ENCODE measurements at places on chromosomes 1 and 21.
A peak's percentile ranks its signal among the peaks of the same experiment; 100 is the strongest.

DNA sequence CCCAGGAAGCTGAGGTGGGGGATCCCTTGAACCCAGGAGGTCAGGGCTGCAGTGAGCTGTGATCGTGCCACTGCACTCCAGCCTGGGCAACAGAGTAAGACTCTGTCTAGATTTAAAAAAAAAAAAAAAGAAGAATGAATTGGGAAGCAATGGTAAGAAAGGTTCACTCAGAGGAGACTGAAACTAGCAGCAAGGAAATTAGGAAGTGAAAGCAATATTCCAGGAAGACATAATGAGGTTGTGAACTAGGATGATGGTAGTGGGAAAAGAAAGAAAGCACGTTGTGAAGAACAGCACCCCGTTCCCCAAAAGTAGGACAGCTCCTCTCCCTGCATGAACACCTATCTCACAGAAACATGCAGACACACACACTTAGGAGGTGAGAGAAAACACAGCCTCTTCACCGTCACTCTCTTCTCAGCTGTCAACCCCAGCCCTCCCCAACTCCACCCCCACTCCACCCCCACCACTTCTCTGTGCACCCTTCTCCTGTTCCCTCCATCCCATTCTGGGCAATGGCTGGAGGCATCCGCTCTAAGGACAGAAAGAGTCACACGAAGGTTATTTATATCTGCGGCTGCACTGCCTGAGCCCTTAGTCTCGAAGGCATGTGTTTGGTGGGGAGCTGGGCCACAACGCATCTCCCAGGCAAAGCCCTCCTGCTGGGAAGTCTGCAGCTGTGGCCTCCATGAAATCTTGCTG is 101.8 kb upstream of the LPGAT1 start:
- DNase-seq = no peak

DNA sequence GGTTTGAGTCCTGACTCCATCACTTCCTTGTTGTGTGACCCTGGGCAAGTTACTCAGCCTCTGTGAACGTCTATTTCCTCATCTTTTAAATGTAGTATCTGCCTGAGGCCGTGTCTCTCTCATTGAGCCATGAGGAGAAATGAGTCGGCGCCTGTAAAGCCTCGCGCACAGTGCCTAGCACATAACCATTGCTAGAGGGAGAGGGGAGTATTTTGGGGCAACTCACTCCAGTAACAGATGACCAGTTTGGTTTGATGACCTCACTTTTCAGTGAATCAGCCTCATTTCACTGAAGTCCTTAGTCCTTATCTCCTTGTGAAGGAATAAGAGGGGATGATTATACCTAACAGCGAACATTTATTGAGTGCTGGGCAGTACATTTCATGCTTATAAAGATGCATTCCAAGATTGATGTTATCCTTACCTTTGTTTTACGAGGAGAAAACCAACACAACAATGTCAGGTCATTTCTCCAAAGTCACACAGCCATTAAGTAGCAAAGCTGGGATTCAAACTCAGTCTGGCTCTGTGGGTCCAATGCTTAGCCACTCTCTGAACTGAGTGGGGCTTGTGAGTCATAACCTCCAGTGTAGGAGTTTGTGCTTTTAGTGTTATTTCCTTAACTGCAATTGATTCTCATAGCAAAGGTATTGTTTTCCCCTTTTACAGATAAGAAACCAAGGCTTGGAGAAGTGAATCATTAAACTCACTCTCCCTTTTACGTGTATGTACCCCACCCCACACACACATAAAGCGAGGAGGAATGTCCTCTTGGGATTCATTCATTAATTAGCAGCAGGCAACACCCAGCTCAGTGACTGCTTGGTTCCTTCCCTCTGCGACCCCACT is 25.9 kb downstream of the KCNC4 start:
- DNase-seq = no peak

DNA sequence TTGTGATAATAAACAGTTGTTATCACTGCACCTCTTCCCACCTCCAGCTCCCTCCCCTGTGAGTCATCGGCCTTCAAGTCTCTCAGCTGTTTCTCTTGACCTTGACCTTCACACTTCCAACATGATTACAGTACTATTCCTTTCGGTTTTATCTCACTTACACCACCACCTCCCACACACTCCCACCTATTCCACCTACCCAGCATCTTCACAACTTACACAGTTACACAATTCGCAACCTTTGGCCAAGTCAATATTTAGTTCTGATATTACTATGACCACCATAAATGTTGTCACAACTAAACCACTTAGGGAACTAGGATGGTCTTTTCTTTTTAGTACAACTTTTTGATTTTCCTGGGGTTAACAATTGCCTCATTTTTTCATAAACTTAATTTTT is 60.2 kb downstream of the RIPK4 start:
- no peak for DNase-seq

DNA sequence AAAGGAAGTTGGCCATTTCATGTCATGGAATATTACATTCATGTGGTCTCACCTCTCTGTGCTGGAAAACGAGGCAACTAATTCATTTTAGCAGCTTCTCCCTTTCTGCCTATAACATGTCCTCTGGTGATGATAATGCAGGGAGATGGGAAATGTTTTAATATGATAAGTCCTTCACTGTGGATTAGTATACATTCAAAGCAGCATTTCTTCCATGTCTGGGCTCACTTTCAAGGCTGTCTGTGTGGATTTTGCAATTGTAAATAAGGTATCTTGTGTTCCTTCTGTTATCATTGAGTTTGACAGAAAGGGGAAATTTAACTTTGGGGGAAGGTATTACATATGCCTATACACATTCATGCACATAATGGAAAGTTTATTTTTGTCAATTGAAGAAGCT is 374.7 kb upstream of the DAB1 start:
- DNase-seq = no peak

DNA sequence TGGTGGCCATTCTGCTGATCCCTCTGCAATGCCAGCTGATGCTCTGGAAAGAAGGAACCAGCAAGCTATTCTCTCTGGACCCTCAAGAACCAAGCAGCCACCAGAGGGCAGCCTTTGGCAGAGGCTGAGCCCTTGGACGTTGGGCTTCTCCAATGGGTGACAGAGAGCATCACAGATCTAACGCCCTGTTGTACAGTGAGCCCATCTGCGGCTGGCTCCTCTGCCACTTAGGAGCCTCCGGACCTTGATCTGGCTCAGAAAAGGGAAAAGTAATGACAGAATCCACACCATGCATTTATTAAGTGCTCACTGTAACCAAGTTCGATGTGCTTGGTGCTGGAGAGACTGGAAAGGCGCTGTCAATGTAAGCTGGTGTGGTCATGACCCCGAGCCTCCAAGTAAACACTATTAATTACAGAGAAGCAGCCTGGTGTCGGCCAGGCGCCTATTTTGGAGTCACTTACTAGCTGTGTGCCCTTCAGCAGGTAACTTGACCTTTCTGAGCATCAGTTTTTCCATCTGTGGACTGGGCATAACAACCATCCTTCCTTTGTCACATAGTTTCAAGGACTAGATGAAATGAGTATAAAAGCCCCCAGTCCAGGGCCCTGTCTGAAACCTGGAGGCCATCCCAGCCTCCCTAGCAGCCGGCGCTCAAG is 34.9 kb downstream of the ECE1 start:
- peak; percentile 73 for DNase-seq

- no peak for DNase-seq
Measured at GRCh38 chr1:87044840-87045239, 130.4 kb downstream of the HS2ST1 start.

DNA sequence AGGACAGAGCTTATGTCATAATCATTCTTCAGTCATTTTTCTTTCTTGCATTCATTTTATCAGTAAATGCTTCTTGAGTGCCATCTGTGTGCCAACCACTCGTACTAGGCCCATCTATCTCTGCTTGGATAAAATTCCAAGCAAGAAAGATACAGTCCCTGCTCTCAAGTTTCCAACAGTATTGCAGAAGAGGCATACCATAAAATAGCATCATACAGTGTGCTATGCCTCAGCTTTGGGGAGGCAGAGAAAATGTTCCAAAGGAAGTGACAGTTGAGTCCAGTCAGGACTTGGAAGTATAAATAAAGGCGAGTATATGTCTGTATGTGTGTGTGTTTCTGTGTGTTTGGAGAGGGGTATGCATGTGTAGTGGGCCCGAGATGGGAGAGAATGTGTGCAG is 113.4 kb upstream of the HOOK1 start:
- no peak for DNase-seq

- no peak for DNase-seq
Measured at GRCh38 chr1:222813866-222814535, 838 bp upstream of the DISP1 start.

DNA sequence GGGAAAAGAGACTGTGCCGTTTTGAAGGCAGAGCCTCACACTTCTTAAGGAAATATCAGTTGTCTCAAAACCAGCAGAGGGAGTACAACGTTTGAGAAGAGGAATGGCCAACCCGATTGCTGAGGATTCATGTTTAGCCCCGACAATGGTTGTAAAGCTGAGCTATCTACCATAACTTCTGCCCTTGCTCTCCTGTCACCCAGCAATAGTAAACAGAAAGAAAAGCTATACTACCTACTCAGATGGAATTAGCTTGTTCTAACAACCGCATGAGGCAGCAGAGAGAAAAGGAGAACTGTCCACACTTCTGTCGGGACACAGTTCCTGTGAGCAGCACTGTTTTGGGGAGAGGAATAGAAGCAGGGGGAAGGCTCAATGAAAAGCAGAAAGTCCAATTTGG is 91.2 kb downstream of the SLC45A1 start:
- DNase-seq = no peak

DNA sequence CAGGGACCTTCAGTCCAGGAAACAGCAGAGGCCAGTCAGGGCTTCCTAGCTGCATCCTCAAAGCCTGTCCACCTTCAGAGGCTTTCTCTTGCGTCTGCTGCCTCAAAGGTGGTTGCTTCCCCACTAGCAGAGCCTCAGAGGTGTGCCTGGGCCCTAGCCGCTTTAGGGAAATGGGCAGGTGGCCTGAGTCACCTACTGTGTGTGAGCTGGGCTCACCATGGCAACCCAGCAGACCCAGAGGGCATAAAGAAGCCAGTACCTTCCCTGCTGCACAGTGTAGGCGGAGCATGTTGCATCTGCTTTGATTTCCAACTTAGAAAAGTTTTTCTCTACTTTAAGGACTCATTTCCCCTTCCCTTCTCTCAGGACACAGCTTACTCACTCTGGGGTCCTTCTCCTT is 12.5 kb downstream of the SLC9A1 start:
- no peak for DNase-seq

GRCh38 chr1:173504268-173504667 is 27.1 kb downstream of the PRDX6 start:
- no peak for DNase-seq

DNA sequence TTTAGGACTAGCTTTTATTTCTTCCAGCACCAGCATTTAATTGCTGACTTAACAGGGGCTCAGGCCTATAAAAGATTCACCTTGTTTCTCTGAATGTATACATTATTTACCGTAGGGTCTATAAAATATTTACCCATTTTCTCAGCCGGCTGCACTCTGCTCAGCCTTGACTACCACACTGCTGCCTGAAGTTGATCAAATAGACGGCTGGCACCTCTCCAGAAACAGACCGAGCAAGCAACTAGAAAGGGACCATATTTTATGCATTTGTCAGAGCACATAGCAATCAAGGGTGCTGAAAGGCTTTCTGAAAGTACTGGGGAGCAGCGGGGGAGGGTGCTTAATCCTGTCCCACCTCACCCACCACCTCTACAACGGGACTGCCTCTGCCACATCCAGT is 64.7 kb upstream of the FGGY start:
- DNase-seq = no peak

DNA sequence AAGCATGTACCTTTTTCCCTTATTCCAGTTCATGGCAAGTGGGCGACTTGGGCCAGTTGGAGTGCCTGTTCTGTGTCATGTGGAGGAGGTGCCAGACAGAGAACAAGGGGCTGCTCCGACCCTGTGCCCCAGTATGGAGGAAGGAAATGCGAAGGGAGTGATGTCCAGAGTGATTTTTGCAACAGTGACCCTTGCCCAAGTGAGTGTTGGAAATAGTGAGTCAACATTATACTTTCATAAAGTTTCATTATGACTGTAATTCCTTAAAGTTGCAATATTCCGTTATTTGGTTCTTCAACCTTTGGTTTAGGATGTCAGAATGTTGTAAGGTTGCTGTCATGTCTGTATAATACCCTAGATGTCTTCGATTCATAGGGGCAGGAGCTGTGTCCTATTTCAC is 230.5 kb downstream of the TPR start:
- DNase-seq = no peak

Data from germinal center (tissue), 1 donor.